ENCODE measurements at places on chromosomes 5 and 9. TPM values are rescaled to one million over a fixed set of nuclear protein-coding genes. Genes with fewer than 3 reads are reported as not detected.

NUP188 gene
- 75.5 TPM for total RNA-seq

LTC4S gene
- total RNA-seq, result not detected

FAM81B gene
- total RNA-seq, result not detected

CD14 gene
- 12.2 TPM for total RNA-seq

PTGER4 gene
- 3.6 TPM for total RNA-seq

GPR150 gene
- not detected for total RNA-seq

NR2F1 gene
- total RNA-seq, result 19.7 TPM

ACSL6 gene
- not detected for total RNA-seq

PDGFRB gene
- not detected for total RNA-seq

C5 gene
- 0.08 TPM for total RNA-seq

HACD4 gene
- total RNA-seq, result not detected

DMRT3 gene
- total RNA-seq, result not detected

PLAC8L1 gene
- total RNA-seq, result not detected

CD74 gene
- total RNA-seq, result 12.7 TPM

FOXI1 gene
- total RNA-seq, result not detected

PCDHA5 gene
- not detected for total RNA-seq

CCNO gene
- 12.4 TPM for total RNA-seq

BBLN gene
- 565 TPM for total RNA-seq

SLC34A3 gene
- total RNA-seq, result not detected

PHYHD1 gene
- total RNA-seq, result not detected

FGF18 gene
- 0.37 TPM for total RNA-seq

TSSK1B gene
- total RNA-seq, result not detected

IFNW1 gene
- total RNA-seq, result not detected

GNAQ gene
- 6.7 TPM for total RNA-seq

F2RL1 gene
- 61.7 TPM for total RNA-seq

ARL14EPL gene
- not detected for total RNA-seq

GCNT4 gene
- total RNA-seq, result not detected

PRXL2C gene
- total RNA-seq, result 4.1 TPM

WNT8A gene
- not detected for total RNA-seq

DAB2IP gene
- 58.1 TPM for total RNA-seq

INSL4 gene
- total RNA-seq, result 0.20 TPM

ACTBL2 gene
- total RNA-seq, result 0.16 TPM

HNRNPK gene
- total RNA-seq, result 552 TPM

SNCB gene
- total RNA-seq, result not detected

CDH9 gene
- total RNA-seq, result not detected

GARNL3 gene
- total RNA-seq, result 0.56 TPM

Data from HT-29 (cell line).